ENCODE measurements at places on chromosomes 7 and 10.

DNA sequence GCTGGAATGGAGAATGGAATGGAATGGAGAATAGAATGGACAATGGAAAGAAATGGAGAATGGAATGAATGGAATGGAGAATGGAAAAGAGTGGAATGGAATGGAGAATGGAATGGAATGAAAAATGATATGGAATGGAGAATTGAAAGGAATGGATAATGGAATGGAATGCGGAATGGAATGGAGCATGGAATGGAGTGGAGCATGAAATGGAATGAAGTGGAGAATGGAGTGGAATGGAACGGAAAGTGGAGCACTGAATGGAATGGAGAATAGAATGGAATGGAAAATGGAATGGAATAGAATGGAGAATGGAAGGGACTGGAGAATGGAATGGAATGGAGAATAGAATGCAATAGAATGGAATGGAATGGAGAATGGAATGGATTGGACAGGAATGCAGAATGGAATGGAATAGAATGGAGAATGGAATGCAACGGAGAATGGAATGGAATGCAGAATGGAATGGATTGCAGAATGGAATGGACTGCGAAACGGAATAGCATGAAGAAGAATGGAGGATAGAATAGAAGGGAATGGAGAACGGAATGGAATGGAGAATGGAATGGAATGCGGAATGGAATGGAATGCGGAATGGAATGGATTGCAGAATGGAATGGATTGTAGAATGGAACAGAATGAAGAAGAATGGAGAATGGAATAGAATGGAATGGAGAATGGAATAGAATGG lies 89.4 kb downstream of the NSUN6 start:
- no peak for DNase-seq

- DNase-seq, result no peak
Measured at GRCh38 chr10:22341190-22341925, 3.9 kb upstream of the SPAG6 start.

DNA sequence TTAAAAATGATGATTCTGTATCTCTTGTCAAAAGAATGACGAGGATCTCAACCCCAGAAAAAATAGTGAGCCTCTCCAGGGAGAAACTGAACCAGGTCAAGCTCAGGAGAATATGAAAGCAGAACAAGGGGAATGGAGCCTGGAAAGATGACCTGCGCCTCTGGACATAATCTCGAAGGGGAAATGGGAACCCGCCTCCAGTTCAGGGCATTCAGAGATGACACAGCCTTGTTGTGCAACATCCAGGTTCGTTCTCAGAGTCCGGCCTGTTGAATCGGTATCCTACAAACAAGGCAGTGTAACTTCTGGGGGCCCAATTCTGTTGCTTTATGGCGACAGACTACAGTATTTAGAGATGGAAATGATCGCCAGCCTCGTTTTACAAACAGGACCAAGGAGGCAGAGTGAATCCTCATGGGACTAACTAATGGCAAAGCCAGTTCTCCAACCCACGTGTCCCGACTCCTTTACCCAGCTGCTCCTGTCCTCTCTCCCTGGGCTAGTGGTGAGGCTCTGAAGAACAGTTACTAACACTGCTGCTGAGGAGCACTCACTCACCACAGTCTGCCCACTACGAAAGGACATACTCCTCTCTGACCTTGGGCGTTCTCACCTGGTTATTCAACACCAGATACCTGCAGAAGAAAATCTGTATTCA lies 67.6 kb downstream of the JAZF1 start:
- peak; percentile 79 for DNase-seq

DNA sequence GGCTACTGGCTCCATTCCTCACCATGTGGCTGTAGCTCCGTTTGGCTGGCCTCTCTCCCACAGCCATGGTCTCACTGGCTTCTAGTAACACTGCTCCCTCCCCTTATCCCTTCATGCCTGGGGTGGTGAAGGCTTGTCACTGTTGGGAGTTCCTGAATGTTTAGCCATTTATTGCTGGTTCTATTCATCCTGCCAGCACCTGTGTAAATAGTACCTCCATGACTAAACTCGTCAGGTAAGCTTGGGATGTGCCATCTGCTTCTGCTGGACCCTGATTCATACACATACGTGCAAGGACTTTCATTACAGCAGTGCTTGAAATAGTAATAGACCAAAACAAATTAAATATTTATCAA lies 61.6 kb downstream of the CCDC71L start:
- DNase-seq, result no peak

- DNase-seq, result no peak
Measured at GRCh38 chr10:123472606-123473005, 193.5 kb upstream of the GPR26 start.

GRCh38 chr10:22629852-22630233 lies 84.5 kb downstream of the PIP4K2A start:
- DNase-seq, result no peak

GRCh38 chr10:84012831-84013458 lies 126.4 kb upstream of the GHITM start:
- no peak for DNase-seq

DNA sequence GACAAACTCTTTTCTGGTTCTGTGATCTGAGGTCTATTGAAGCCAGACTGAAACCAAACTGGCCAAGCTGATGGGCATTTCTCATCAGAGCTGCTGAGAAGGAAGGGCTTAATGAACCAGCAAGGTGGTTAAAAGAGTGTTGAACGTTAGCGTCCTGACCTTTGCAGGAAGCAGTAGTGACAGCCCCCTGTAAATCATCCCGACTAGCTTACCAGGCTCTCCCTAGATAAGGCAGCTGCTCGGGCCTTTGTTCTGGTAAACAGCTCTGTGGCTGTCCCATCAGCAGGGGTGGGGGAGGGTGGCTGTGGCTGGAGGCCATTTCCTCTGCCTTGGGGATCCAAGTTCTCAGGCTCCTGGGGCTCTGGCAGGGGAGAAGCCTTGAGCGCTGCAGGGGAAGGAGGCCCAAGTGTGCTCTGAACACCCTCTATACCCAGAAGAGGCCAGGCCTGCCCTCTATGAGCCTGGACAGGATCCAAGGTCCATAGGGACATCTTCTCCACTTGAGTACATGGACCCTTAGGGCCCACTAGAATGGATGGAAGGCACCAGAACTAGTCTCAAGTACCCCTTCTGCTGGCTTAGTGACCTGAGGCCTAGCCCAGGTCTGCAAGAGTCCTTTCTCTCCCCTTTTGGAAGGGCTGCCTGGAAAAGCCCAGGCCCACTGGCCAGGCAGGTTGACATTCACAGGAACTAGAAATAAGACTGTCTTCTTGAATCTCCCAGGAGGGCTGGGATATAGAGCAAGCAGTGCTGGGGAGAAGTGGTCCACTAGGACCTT lies 134.6 kb downstream of the ARHGAP22 start:
- DNase-seq, result no peak

DNA sequence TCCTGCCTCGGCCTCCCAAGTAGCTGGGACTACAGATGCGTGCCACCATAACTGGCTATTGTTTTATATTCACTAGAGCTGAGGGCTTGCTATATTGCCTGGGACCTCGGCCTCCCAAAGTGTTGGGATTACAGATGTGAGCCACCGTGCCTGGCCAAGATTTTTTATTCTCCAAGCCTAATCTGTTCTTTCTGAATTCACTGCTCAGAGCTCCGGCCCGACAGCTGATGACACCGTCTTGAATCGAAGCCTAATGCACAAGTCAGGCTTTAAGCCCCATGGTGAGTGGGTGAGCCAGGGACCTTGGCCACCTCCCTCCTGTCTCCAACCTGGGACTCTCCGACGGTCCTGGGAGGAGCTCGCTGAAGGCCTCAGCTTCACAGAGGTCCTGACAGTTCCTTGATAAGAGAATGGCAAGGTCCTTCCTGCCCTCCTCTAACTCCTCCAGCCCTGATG lies 338.9 kb downstream of the WDR37 start:
- DNase-seq, result no peak

Data from inflammatory macrophage treated with lipopolysaccharide for 1 hour (primary cell).